ENCODE measurements at places on chromosomes 4 and X.

GRCh38 chrX:20527558-20528011 lies 260.9 kb upstream of the RPS6KA3 start:
- DNase-seq: peak; percentile 10

DNA sequence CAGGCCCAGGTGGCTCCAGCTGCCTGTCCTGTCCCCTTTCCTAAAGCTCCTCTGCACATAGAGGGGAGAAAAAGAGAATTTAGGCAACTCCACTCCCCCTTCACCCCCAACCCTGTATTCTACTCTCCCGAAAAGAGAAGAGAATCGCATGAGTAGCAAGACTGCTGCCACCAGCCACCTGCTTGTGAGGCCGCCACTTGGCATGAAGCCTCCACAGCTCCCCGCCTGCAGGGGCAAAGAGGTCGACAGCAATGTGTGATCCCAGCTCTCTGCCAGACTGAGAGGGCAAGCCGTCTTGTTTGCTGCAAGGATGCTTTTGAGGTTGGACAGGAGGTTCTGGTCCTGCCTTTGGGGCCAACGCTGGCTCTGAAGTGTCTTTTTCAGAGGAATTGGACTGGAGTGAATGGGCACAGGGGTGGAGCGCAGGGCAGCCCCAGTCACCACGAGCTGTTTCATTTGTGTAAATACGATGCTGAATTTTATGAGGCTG lies 77.1 kb downstream of the STARD8 start:
- DNase-seq: no peak

DNA sequence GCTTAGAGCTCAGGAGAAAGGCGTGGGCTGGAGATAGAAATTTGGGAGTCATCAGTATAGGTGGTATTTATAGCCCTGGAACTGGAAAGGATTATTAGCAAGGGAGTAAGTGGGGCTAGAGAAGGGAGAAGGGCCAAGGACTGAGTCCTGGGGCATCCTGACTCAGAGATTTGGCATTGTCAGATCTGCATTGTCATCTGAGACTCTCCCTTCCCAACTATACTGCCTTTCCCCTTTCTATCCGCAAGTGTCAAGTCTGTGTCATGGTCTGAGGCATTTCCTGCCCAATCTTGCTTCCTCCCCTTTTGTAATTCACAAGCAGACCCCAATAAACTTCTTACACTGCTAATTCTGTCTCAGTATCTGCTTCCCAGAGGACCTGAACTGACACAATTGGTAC lies 24.4 kb upstream of the SLC25A43 start:
- no peak for DNase-seq

DNA sequence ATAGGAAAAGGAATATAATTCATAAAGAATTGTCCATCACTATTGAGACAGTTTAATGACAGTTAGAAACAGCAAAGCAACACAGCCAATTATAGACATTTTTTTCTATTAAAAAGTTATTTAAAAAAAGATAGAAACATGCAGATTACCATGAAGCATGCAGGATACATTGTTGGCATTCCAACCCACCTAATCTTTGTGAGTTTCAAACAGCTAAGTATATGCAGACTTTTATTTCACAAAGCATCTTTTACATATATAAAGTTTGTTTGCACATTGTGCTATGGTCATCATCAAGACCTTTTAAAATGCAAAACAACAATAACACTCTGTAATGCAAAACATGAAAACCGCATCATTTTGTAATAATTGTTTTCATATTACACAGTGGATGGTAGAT lies 125.9 kb upstream of the ETNPPL start:
- no peak for DNase-seq

DNA sequence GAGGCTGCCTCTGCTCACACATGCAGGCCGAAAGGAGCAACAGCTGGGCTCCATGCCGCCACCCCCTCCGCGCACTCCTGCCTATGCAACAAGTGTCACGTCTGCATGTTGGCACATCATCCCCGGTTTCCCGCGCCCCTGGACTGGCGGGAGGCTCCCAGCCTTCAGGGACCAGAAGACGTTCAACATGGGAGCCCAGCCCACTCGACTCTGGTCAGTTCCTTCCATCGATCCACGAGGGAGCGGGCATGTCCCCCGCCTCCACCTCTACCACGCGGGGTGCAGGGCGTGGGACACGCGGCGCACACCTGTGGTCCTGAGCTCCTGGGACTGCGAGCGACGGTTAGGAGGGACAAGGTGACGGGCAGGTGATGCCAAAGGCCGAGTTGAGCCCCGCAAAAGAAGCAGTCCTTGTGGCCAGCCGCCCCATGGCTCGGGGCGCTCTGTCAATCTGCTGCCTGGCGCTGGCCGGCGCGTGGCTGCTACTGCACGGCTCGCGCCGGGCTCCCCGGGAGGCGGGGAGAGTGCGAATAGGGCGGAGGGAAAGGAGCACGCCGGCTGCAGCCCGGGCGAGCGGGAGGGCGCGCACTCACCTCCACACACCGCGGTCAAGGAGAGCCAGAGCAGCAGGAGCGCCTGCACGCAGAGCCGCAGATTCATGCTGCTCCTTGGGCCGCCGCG lies 645 bp downstream of the APLN start:
- DNase-seq: no peak

DNA sequence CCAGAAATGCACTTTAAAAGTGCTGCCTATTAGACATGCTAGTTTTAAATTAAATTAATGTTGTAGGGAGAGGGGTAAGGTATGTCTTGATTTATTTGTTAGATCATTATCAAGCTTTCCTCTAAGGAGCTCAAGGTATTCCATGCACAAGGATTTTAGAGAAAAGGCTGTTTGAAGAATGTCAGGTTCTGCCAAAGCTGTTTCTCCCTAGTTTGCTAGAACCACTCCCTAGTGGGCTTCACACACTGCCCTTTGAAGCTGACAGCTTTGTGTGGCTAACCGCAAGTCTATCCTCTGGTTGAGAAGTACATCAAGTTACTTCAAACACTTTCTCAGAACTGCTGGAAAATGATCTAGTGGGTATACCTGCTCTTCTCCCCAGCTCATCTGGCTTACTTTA lies 32.3 kb downstream of the RASL11B start:
- DNase-seq: no peak

DNA sequence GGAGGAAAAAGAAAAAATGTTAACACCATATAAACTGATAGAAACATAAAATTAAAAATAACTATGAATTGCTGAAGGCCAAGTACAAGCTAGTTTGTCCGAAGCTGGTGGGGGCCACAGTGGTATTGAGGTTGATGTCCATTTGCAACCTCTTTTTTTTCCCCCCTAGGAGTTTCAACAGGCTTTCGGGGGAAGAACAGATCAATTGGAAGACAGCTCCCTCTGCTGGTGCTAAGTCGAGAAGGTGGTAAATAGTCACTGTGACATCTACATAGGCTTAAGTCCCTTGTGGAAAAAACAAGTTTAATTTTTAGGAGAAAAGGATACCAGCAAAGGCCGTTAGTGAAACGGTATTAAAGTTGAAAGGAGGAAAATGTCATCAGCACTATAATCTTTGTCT lies 115.7 kb upstream of the ZXDA start:
- peak; percentile 0 for DNase-seq

All from frontal cortex (tissue), 4 donors.